ENCODE measurements at places on chromosomes 1 and 21.
A peak's percentile ranks its signal among the peaks of the same experiment; 100 is the strongest.

GRCh38 chr21:23579573-23579972 is 2027.7 kb downstream of the MRPL39 start:
- DNase-seq = no peak

DNA sequence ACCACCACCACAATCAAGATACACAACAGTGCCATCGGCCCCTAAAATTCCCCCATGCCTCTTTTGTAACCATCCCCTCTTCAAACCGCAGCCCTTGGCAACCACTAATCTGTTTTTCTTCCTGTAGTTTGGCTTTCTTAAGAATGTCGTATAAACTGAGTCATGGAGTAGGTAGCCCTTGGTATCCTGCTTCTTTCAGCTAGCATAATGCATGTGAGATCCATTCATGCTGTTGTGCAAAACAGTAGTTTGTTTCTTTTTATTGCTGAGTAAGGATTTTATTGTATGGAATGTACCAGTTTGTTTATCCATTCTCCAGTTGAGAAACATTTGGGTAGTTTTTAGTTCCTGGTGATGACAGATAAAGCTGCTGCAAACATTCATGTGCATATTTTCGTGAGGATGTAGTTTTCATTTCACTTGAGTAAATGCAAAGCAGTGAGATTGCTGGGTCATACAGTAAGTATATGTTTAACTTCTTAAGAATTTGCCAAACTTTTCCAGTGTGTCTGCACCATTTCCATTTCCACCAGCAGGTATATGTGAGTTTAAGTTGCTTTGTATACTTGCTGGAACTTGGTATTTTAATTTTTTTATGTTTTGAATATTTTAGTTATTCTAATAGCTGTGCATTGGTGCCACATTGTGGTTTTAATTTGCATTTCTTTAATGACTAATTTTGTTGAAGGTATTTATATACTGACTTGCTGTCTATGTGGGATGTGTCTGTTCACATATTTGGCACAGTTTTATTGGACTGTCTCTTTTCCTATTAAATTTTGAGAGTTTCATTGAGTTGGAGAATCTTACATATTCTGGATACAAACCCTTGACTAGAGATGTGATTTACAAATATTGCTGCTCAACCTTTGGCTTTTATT is 148.4 kb upstream of the MAP1LC3C start:
- DNase-seq = no peak

DNA sequence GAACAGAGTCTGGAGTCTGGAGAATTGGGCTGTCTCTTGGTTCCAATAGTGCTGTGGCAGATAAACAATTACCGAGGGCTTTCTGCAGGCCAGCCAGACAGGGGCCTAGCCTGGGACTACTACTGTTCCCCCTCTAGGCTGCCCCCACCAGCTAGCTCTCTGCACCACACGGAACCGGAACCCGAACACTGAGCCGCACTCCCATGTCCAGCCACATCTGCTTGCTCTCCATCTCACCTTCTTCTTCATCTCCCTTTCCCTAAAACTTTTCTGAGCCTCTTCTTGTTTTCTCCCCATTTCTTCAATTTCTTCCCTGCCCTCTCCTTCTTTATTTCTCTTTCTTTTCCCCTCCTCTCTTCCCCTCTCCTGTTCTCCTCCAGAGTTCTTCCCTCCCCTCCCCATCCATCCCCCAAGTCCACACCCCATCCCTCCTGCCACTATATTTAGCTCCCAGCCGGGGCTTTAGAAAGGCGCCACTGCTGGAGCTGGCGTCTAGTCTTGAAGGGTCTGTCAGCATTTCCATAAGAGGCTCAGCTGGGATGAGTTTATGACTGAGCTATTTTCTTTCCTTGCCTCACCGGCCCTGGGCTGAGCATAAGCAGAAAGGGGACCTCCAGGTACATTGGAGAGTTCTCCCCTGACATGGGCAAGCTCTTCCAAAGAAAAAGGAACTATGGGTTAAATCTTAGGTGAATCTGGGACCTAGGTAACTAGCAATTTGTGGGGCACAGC is 25.7 kb upstream of the ATP2B4 start:
- no peak for DNase-seq

GRCh38 chr1:9297831-9298230 is 5.1 kb downstream of the SPSB1 start:
- no peak for DNase-seq

- no peak for DNase-seq
Measured at GRCh38 chr1:26915204-26915842, 1.5 kb upstream of the NR0B2 start.

DNA sequence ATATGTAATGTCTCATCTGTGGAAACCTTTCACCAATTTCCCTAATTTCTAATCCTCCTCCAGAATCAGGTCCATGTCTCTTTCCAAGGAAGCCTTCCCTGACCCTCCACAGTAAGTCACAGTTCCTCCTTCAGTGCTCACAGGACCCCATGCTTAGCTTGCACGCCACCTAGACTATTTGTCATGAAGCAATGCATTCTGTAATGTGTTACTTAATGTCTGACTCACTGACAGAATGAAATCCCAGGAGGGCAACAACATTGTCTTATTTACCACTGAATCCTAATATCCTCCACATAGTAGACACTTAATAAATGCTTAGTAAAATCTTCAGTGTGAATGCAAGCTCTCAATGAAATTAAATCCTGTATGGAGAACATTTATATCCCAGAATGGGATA is 245.9 kb upstream of the PLD5 start:
- DNase-seq = no peak

DNA sequence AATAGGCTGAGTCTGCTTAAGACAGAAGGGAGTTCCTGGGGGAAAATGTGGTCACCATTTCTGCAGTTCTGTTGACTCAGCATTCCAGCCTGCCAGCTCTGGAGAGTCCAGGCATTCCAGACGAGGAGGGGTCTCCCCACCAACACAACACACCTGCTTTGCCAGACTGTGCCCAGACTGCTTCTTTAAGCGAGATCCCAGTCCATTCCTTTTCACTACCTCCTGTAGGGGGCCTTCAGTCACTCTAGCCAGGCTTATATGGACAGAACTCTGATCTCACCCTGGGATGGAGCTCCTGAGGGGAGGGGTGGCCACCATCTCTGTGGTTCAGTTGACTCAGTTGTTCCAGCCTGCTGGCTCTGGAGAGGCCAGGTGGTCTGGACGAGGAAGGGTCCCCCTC is 48.5 kb downstream of the UBE2U start:
- DNase-seq = no peak

DNA sequence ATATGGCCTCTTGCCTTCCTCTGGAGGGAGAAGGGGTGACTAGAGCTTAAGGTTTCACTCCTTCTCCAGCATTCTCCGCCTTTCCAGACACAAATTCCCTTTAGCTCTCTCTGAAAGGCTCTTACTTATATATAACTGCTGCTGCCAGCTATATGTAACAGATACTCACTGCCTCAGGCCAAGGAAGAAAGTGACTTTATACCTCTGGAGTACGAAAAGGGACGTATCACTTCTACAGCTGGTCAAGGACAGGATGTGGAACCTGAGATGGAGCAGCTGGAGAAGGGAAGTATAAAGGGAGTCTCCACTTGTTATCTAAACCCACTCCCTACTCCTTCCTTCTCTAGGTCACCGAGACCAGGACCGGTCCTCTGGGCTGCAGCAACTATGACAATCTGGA is 102.4 kb downstream of the BRINP2 start:
- DNase-seq = no peak

GRCh38 chr1:204684571-204685235 is 835 bp downstream of the LRRN2 start:
- DNase-seq = peak; percentile 14

DNA sequence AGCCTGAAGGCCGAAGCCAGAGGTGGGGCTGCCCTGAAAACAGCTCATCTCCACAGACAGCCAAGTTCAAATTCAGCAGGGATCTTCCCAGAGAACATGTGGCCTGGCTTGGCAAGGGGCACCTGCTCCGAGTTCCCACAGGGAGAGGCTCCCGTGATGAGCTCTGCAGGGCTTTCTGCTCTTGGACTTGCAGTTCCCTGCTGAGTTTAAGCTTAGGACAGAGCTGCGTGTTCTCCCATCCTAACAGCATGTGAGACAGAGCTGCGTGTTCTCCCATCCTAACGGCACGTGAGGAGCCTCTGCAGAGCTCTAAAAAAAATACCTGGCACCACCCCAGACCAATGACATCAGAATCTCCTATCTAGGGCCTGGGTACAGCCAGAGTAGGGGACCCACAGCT is 113.0 kb upstream of the VAMP3 start:
- DNase-seq = no peak

- DNase-seq = peak; percentile 91
Measured at GRCh38 chr1:171313835-171314320, at the start of gene FMO4. TSS of gene FMO4 (plus strand) at chr1:171314183. CDS start at chr1:171319826, 5,643 bp downstream.

DNA sequence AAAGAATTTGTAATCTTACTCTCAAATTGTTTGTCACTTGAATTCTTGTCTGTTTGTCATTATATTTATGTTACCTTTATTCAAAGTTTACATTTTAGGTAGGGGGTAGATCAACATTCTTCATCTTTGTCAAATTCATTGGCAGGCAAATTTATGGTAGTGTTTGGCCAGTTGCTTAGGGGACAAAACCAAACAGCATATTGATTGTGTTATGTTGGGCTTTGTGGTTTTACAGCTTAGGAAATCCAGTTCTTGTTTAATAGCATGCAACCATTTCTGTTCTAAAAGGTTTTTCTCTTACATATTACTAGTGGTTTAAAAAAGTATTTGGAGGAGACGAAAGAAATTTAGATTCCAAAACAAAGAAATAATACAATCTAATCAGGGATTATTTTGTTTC is 91.4 kb downstream of the HMCN1 start:
- no peak for DNase-seq

- no peak for DNase-seq
Measured at GRCh38 chr1:154846565-154847442, 23.3 kb downstream of the KCNN3 start.

DNA sequence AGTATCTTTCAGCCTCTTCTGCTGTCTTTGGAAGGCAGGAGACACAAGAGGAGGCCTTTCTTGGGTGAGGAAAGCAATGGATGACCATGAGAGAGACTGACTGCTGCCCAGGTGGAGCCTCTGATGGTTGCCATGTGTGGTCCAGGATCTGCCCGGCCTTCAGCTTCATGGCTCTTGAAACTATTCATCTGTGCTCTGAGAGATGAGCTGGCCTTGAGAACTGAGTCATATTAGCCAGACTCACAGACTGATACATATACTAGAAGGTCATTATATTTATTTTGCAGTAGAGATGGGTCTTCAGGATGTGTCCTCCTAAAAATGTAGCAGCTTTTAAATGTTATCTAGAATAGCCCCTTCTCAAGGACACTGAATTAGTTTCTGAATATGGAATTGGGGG is 33.7 kb downstream of the PTGFRN start:
- DNase-seq = no peak

- DNase-seq = no peak
Measured at GRCh38 chr1:73401666-73402065, 796.3 kb downstream of the LRRIQ3 start.

DNA sequence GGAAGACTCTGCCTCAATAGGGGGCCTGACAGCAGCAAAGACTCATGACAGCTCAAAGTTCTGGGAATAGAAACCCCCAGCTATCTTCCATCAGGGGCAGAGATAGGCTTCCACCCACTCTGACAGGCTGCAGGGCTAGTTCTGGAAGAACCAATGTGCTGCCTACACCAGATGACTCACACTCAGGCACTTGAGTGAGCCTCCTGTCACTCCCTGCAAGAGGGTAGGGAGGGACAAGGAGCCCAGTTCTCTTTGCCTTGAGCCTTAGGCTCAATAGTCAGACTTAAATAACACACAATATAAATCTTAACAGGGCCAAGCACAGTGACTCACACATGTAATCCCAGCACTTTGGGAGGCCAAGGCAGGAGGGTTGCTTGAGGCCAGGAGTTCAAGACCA is 386.4 kb downstream of the HHAT start:
- DNase-seq = no peak

DNA sequence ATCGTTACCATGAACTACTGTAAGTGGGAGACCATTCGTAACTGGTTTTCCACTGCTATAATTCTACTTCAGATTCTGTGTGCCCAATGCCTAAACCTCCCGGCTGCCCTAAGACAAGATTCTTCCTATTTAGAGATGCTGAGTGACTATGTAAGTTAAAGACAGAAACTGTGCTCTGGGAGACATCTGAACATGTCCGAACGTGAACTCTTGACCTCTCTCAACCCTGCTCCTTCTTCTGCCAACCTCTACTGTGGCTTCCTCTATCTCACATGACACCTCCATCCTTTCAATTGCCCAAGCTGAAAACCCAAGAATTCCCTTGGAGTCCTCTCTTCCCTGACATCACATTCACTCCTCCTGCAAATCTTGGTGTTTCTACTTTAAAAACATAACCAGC is 182.9 kb downstream of the AKT3 start:
- DNase-seq = no peak

DNA sequence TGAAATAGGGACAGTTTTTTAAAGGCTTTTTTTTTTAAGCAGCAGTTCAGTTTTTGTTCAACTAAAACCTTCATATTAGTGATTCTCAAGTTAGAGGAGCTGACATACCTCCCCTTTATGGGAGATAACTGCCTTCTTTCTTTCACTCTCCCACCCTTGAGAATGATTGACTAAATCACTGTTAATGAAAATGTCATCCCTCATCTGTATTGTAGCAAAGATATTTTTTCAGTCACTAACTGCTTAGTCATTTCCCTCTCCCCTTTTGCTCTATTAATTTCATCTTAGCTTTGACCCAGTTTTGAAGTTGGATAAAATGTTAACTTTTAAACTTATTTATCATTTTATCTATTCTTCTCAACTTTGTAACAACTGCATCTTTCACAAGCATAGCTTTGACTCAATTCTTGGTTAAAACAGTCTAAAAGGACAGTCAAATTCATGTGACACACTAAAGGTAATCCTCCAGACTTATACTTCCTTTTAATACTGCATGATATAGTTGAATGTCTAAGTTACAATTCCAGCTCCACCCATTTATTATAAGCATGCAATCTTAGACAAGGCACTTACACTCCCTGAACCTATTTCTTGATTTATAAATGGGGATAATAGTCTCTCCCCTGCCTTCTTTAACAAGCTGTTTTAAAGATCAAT is 17.1 kb downstream of the CAPZA1 start:
- DNase-seq = no peak

GRCh38 chr1:107533436-107533835 is 392.6 kb downstream of the NTNG1 start:
- DNase-seq = no peak

GRCh38 chr1:230286890-230287269 is 139.3 kb downstream of the PGBD5 start:
- DNase-seq = no peak

GRCh38 chr1:59033761-59034160 is 249.9 kb upstream of the JUN start:
- no peak for DNase-seq

DNA sequence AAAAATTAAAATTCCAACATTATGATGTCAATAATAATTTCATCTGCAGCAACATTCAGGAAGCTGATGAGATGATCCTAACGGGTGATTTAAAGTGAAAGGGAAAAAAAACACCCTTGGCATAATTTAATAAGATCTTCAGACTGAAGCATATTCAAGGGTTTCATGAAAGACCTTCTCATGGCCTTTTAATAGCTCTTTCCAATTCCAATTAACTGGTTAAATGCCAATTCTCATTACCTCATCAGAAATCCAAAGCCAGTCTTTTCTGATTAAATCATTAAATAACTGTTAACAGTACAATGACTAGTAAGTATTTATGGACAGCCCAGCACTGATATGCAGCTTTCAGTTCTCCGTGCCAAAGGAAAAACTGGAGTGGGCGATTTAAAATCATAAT is 407.5 kb downstream of the SMYD3 start:
- DNase-seq = no peak

Measured in NCI-H774 (cell line).